ENCODE measurements at places on chromosomes 2 and 18. TPM values are rescaled to one million over a fixed set of nuclear protein-coding genes. Genes with fewer than 3 reads are reported as not detected.

DNA sequence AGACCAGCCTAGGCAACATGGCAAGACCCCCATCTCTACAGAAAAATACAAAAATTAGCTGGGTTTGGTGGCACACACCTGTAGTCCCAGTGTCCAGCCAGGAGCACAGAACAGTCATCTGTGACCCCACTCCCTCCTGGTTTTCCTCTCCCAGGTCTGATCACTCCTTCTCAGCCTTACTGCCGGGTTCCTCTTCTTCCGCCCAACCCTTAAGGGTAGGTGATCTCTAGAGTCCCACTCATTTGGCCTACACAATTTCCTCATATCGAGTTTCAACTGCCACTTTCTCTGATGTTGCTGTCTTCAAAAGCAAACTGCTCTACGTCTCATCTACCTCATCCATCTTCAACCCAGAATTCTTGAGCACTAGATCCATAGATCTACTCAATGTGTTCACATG, 13.4 kb upstream of the MAT2A start:
- no peak overlapping the region for H3K27ac ChIP-seq
- no peaks in the 10 kb centered on the region for H3K27me3 ChIP-seq
- no peak for DNase-seq
- no peak overlapping the region for H3K4me3 ChIP-seq
- H3K4me1 ChIP-seq, result peaks cover 5% of the 10 kb centered on the region

DNA sequence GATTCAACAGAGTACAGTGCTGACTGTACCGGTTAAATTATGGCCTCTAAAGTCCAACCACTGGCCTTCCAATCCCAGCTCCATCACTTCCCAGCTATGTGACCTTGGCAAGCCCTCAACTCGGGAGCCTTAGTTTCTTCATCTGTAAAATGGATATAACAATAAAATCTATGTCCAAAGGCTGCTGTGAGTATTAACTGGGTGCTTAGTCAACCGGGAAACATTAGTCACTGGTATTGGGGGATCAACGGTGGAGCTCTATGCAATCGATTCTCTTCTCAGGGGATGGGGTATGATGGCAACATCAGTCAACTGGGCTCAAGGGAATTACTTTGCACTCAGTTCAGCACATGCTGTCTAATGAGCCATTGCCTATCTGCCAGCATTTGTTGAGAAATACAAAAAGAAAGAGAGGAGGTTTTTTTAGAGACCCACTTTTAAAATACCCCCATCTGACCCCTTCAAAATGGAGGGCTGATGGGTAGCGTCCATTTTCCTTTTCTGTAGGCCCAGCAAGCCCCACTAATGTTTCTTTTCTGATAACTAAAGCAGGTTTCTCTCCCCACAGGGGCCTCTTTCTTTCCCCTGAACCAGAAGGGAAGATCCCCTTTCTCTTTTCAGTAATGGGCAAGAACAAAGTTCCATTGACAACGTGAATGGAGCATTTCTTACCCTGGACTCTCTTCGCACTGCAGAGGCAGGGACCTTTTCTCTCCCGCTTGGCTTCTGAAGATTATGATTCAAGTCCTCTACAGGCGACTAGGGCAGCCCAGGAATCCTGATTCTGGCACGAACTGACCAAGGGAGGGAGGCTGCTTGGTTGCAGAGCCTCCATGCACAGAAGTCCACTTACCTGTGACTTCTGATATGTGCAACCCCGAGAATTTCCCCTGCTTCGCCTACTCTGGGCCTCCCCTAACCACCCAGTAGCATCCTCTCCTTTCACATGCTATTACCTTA, 8.7 kb upstream of the AGFG1 start:
- no peak for DNase-seq
- H3K27ac ChIP-seq, result no peak overlapping the region
- no peaks in the 10 kb centered on the region for H3K36me3 ChIP-seq
- H3K4me3 ChIP-seq, result no peak overlapping the region
- no peaks in the 10 kb centered on the region for H3K27me3 ChIP-seq

DNA sequence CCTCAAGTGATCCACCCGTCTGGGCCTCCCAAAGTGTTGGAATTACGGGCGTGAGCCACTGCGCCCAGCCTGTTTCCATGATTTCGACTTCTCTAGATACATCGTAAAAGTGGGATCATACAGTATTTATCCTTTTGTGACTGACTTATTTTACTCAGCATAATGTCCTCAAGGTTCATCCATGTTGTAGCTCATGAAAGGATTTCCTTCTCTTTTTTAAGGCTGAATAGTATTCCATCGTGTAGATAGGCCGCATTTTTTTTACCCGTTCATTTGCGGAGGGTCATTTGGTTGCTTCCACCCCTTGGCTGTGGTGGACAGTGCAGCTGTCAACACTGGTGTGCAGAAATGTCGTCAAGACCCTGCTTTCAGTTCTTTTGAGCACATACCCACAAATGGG, 48.8 kb upstream of the SMAD7 start:
- H3K27me3 ChIP-seq, result no peaks in the 10 kb centered on the region
- H3K4me1 ChIP-seq, result peaks cover 6% of the 10 kb centered on the region
- H3K4me3 ChIP-seq, result no peak overlapping the region

DNA sequence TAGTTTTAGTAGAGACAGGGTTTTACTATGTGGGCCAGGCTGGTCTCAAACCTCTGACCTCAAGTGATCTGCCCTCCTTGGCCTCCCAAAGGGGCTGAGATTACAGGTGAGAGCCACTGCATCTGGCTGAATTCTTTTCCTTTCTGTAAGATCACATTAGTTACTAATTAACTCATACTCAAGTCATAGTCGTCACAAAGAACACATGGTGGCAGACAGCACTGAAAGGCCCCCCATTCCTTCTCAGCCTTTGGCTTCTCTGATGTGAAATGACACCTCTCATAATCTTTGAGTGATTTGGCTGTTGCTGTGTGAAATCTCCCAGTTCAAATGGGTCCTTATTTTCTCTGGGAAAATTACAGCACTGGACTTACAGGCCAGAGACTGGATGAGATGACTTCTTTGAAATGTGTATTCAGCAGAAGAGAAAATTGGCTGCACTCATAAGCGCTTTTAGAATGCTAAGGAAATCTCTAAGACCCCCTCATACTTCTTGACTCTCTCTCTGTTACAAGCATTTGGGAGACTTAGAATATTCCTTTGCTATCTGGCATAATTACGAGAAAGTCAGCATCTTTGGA, 764.8 kb downstream of the RNF144A start:
- H3K4me1 ChIP-seq, result no peaks in the 10 kb centered on the region
- DNase-seq, result no peak
- H3K27me3 ChIP-seq, result no peaks in the 10 kb centered on the region
- no peaks in the 10 kb centered on the region for H3K36me3 ChIP-seq
- no peak overlapping the region for H3K4me3 ChIP-seq

GNLY gene
- polyA plus RNA-seq, result not detected

DNA sequence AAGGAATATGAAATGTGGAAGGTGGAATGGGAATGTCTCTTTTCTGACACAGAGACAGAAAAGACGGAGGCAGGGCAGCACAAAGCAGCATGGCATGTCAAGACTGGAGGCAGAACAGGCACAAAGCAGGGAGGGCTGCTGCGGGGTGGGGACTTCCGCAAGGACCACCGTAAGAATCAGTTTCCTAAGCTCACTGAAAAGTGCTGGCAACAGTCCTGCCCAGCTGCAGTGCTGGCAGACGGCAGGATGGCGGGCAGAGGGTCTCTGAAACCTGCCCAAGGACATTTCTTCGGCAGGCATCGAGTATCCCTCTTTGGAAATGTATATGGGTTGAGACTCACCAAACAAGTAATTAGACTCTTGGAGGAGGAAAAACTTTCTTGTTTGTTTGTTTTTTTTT, 54.9 kb downstream of the FAM178B start:
- no peaks in the 10 kb centered on the region for H3K36me3 ChIP-seq
- no peak overlapping the region for H3K27ac ChIP-seq
- DNase-seq, result no peak
- no peaks in the 10 kb centered on the region for H3K4me1 ChIP-seq

DNA sequence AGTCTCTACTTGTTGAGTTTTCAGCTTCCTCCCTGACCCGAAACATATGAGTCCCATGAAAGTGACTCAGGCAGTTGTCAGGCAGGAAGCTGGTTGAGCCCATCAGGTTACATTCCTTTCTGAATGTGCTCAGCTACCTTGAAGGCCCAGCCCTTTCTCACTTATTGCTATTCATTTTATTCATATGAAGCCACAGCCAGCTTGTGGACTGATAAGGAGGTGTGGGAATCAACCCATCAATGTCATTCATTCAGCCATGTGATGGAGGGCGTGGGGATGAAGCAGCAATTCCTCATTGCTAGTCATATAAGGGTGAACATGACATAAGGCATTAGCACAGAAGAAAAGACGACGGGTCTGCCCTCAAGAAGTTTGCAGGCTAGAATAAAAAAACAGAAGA, 5.3 kb upstream of the VPS4B start:
- no peaks in the 10 kb centered on the region for H3K27me3 ChIP-seq
- peak; percentile 15 for DNase-seq
- H3K4me1 ChIP-seq, result no peaks in the 10 kb centered on the region
- no peaks in the 10 kb centered on the region for H3K36me3 ChIP-seq

REG3G gene
- not detected for polyA plus RNA-seq

- H3K27ac ChIP-seq, result no peak overlapping the region
- no peak for DNase-seq
- H3K36me3 ChIP-seq, result no peaks in the 10 kb centered on the region
- H3K4me1 ChIP-seq, result no peaks in the 10 kb centered on the region
- H3K4me3 ChIP-seq, result no peak overlapping the region
- H3K27me3 ChIP-seq, result no peaks in the 10 kb centered on the region
Measured at GRCh38 chr2:69067026-69067630, 54.1 kb downstream of the ANTXR1 start.

SERPINB3 gene
- 0.18 TPM for polyA plus RNA-seq

IHH gene
- 0.13 TPM for polyA plus RNA-seq

DNA sequence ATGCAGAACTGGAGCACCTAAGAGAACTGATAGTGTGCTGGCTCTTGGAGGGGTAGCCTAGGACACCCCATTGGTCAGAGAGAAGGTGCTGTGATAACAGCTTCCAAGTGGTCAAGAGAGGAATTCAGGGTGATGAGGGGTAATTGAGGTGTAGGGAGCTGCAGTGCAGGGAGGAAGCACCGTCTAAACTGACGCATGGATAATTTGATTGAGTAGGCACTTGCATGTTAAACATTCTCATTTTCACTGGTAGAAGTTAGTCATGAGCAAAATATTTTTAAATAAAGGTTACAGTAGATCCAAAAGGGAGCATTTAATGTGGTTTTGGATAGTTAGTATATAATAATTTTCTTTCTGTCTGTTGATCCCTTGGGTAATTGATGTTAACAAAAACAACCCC, 155.1 kb upstream of the TCF4 start:
- no peak overlapping the region for H3K27ac ChIP-seq
- DNase-seq, result no peak
- H3K4me3 ChIP-seq, result no peak overlapping the region
- no peaks in the 10 kb centered on the region for H3K4me1 ChIP-seq

- no peak overlapping the region for H3K4me3 ChIP-seq
- H3K27me3 ChIP-seq, result no peaks in the 10 kb centered on the region
- DNase-seq, result no peak
- H3K27ac ChIP-seq, result no peak overlapping the region
- H3K36me3 ChIP-seq, result no peaks in the 10 kb centered on the region
Measured at GRCh38 chr2:46610021-46610420, 130.7 kb downstream of the TMEM247 start.

DNA sequence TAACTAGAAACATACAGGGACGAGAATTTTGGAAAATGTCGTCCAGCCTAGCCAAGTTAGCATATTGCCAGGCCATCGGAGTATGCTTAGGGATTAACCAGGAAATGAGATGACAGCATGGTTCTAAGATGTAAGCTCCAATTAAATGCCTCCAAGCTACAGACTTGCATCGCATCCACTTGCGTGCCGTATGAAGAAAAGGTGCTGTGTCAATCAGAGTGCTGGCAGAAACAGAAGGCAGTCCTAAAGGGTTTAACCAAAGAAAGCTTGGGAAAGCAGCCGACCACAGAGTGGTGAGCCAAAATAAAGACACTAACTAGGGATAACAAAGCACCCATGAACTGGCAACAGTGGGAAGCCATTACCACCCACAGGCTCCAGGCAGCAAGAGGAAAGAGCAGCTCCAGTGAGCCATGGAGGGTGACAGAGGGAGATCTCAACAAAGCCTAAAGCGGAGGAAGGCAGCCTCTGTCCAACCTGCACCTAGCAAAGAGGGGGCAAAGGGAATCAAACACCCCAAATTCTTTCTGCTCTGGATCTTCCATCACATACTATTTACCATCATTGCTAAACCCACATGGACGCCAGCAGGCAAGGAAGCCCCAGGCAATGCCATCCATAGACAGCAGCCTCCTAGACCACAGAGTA, 27.6 kb upstream of the SOCS6 start:
- H3K27ac ChIP-seq, result no peak overlapping the region
- H3K27me3 ChIP-seq, result no peaks in the 10 kb centered on the region
- no peak for DNase-seq
- H3K4me1 ChIP-seq, result no peaks in the 10 kb centered on the region
- H3K4me3 ChIP-seq, result no peak overlapping the region
- H3K36me3 ChIP-seq, result no peaks in the 10 kb centered on the region

FBXO36 gene
- polyA plus RNA-seq, result 3.4 TPM

DNA sequence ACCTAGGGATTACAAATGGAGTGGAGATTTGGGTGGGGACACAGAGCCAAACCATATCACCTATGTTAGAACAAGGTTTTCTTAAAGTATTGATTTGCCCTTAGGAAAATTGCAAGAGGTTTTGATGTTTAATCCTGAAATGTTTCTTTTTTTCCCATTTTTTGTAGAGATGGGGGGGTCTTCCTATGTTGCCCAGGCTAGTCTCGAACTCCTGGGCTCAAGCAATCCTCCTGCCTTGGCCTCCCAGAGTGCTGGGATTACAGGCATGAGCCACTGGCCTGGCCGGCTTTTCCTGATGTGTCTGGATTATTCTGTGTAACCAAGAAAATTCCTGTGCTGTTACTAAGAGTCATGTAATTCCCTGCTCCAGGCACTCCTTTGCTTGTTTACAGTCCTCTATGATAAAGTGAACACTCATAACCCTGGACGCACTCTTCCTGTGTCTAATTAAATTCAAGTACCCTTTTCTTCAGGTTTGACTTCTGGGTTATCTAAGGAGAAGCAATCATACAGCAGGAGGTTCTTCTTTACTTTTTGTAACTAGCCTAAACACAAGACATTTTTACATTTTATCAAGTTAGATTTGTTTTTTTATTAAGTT, 15.0 kb upstream of the CTDP1 start:
- H3K4me1 ChIP-seq, result no peaks in the 10 kb centered on the region
- no peaks in the 10 kb centered on the region for H3K27me3 ChIP-seq
- H3K27ac ChIP-seq, result no peak overlapping the region

DNA sequence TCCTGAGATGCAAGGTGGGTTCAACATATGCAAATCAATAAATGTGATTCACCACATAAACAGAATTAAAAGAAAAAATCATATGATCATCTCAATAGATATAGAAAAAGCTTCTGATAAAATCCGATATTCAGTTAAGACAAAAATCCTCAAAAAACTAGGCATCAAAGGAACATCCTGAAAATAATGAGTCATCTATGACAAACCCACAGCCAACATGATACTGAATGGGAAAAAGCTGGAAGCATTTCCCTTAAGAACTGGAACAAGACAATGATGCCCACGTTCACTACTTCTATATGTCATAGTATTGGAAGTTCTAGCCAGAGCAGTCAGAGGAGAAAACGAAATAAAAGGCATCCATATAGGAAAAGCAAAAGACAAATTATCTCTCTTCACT, 80.4 kb downstream of the MYO3B start:
- no peaks in the 10 kb centered on the region for H3K4me1 ChIP-seq
- DNase-seq, result no peak
- H3K27ac ChIP-seq, result no peak overlapping the region
- H3K4me3 ChIP-seq, result no peak overlapping the region
- no peaks in the 10 kb centered on the region for H3K36me3 ChIP-seq
- H3K27me3 ChIP-seq, result no peaks in the 10 kb centered on the region

Measured in H1 (cell line).